ENCODE measurements at places on chromosomes 5 and 9.

DNA sequence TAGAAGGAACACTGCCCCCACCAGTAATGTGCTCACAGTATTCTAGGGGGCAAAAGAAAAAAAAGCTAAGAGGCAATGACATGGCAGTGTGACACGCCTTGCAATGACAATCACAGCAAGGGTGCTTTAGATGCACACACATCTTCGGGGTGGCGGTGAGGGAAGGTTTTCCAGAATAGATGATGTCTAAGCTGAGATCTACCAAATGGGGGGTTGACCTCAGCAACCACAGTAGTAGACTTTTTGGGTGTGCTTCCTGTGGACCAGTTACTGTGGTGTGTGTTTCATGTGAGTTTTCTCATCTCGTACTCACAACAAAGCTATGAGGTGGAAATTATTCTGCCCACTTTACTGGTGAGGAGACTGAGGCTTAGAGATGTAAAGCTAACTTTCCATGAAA is 10.2 kb upstream of the IL12B start:
- DNase-seq = no peak

DNA sequence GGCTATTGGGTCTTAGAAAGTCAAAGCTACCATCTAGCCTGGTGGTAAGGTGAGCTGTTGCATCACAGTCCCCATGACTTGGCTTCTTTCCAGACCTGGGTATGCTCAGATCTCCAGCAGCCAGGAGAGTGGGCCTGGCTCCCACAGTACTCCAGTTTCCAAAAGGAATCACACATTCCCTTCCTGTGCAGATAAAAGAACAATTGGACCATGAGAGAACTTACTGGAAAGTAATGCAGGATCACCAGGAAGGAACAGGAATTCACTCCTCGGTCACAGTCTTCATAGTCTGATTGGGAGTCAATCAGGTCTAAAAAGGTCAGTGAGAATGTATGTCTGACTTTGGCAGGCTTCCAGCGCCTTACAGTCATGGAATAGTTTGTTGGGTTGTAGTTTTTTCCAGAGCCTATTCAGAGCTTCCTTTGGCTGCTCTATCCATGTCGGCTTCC is 47.8 kb upstream of the CD180 start:
- no peak for DNase-seq

GRCh38 chr5:131148835-131149234 is 16.2 kb downstream of the HINT1 start:
- no peak for DNase-seq

- no peak for DNase-seq
Measured at GRCh38 chr5:34574936-34575467, 81.1 kb upstream of the RAI14 start.

GRCh38 chr5:150376799-150377771 is 19.6 kb downstream of the TCOF1 start:
- no peak for DNase-seq

- DNase-seq = peak; percentile 99
Measured at GRCh38 chr5:134503088-134503936, 22.2 kb upstream of the JADE2 start.

DNA sequence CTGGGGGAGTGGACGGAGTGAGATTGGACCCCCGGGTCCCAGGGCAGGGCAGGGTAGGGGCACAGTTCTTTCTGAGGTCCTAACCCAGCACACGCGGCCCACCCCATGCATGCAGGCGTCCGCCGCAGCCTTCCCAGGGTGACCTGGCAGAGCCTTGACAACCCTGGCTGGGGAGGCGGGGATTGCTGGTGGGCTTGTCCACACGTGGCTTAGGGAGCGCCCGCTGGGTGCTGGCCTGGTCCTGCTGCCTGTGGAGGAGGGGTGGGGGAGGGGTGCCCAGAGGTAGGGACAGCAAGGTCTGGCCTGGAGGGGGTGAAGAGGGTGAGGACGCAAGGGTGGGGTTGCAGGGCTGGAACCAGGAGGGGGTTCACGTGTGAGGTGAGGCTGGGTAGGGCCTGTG is 6.0 kb downstream of the RXRA start:
- DNase-seq = no peak

DNA sequence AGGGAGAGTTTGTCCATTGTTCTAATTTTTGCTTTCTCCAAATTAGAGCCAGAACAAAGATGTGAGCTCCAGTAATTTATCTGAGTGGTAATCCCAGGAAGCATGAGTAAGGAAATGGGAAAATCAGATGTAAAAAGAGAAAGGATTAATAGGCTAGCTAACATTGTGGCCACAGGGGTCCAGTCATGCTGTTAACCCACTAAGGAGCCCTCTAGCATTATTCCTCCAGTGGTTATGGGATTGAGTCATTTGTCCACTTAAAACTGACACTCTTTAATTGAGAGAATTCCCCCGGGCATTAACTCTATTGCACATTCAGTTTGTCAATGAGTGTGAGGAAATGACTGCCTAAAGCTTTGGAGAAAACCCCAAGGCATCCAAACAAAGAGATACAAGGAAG is 700.3 kb upstream of the TYRP1 start:
- DNase-seq = no peak

- no peak for DNase-seq
Measured at GRCh38 chr5:116559239-116559638, 15.4 kb downstream of the SEMA6A start.

DNA sequence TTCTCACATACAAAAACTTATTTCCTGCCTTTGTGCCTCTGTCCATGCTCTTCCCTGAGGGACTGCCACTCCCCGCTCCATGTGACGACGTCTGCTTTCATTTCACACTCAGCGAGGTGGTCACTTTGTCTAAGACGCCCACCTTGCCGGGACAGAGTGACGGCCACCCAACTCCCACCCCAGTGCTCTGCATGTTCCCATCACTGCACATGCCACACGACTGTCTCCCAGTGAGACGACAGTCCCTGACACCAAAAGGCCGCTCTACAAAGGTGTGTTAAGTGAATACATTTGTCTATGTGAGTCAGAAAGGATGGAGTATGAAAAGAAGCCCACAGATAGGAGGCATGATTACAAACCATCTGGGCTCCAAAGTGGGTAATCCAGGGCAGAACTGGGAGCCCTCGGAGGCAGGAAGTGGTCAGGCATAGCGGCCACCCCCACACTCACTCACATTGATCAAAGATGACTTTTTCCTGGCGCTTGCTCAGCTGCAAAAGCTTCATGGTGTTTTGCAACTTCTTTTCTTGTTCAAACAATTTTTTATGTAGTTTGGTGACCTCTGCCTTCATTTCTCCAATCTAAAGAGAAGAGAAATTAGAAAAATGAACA is 185.8 kb downstream of the CDK5RAP2 start:
- DNase-seq = peak; percentile 59

DNA sequence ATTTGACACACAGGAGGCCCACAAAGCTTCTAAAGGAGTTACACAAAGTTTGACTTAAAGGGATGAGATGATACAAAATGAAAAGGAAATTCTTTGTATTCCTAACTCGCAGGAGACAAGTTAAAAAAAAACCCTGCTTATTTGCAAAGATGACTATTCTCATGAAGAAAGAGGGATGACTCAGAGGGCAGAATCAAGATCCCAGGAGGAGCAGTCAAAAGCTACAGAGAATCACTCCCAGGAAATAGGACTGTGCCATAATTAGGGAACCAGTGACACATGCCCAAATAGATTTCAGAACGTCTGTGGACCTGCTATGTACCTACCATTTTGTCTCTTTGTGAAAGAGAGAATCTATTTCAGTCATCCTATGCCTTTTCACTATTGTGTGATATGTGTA is 103.5 kb upstream of the ARRDC3 start:
- no peak for DNase-seq

- no peak for DNase-seq
Measured at GRCh38 chr5:66410122-66410521, 186.1 kb upstream of the MAST4 start.

- DNase-seq = no peak
Measured at GRCh38 chr5:136067422-136067821, 38.6 kb downstream of the TGFBI start.

GRCh38 chr9:112080831-112081542 is 94.1 kb downstream of the SUSD1 start:
- DNase-seq = no peak

GRCh38 chr9:5895782-5896181 is 5.1 kb downstream of the MLANA start:
- no peak for DNase-seq
